Neuronal stem cell (in vitro differentiated cells): ENCODE measurements at places on chromosomes 3 and 15.

DNA sequence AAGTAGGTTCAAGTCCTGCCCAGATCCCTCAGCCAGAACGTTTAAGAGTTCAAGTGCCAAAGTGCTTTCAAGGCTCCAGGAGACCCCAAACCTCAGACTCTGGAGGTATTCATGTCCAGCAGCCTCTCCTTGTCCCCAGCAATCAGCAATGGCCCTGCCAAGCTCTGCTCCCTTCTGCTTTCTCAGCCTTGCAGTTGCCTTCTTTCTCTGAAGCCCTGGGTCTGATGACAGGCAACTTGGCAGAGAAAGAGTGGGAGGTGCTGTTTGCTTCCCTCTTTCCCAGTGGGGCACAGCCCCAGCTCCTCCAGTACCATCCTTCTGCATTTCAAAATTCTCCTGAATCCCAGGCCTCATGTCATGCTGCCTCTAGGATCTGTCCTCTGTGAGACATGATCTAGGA, 40.2 kb downstream of the ATP2B2 start:
- no peak for DNase-seq

- no peak for DNase-seq
Observed at GRCh38 chr3:36250191-36250590, 130.1 kb upstream of the STAC start.

GRCh38 chr15:59179717-59180116, 26.9 kb upstream of the LDHAL6B start:
- no peak for DNase-seq

DNA sequence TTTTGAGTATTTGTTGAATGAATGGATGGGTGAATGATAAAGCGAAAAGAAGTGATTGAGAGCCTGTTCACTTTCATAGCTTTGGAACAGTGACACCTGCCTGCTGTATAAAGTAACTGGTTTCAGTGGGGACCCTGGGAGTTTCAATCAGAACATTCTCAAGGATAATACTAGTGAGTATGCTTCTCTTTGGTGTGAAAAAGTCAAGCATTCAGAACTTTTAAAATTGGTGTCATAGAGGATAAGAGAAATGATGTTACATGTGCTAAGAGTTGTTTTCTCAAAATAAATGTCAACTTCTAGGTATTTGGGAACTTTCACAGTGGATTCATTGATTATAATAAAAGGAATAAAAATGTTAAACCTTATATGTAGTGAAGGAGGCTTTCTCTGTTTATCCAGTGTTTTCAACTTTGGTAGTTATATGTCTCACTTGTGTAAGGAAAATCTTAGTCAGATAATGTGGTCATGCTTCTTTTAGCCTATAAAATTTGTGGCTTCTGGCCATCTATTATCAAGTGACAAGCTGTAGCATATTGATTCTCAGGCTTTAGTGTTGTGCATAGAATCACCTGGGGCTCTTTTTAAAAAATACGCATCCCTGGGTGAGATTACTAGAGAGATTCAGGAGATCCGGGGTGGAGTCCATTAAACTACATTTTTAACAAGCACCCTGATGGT, 11.9 kb downstream of the LRCH3 start:
- DNase-seq = no peak

DNA sequence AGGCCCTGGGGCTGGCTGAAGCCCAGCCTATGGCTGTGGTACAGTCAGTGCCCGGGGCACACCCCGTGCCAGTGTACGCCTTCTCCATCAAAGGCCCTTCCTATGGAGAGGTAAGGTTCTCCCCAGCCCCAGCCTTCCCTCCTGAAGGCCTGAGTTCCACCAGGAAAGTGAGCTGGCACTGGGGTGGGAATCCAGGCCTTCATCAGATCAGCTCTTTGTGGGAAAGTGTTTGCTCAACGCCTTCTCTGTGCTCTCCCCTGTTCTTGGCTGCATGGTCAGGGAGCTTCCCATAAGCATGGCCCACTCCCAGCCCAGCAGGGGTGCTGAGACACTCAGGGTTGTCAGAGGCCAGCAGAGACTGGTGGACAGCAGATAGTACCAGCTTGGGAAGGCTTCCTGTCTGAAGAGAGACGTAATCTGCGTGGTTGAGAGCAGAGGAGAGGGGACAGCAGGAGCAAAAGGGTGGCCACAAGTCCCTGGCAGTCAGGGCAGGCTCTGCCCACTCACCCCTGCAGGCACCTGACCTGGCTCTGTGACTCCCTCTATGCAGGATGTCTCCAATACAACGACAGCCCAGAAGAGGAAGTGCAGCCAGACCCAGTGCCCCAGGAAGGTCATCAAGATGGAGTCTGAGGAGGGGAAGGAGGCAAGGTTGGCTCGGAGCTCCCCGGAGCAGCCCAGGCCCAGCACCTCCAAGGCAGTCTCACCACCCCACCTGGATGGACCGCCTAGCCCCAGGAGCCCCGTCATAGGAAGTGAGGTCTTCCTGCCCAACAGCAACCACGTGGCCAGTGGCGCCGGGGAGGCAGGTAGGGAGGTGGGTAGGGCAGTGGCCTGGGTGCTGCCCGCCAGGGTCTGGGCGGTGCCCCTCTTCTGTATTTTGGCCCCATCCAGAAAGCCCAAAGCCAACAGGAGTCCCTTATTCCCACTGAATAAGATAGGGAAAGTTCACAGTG, 38.4 kb downstream of the PML start:
- DNase-seq = no peak

DNA sequence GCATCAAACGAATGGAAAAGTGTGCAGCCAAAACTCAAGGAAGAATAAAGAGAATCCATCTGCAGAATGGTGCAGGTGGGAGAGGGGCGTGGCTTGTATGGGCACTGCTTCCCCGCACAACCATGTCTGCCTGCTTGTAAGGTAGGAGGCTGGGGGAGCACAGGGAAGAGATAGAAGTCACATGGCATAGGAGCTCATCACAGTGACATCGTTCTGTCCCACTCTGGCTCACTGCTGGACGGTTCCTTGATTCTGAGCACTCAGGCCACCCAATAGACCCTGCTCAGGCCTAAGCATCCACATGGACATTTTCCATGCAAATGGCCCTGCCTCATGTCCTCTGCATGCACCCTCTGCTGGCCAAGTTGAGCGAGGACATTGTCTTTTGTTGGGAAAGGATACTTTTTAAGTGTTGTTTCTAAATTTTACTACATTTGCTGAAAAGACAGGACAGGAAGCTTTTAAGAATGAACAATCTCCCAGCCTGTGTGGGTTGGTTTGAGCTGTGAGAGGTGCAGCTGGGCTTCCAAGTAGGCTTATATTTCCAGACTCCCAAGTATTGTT, 3.1 kb downstream of the MYLK start:
- DNase-seq = no peak

- no peak for DNase-seq
Observed at GRCh38 chr3:102529452-102529851, 94.6 kb downstream of the ZPLD1 start.

- DNase-seq = no peak
Observed at GRCh38 chr3:18290157-18290556, 135.0 kb downstream of the SATB1 start.

DNA sequence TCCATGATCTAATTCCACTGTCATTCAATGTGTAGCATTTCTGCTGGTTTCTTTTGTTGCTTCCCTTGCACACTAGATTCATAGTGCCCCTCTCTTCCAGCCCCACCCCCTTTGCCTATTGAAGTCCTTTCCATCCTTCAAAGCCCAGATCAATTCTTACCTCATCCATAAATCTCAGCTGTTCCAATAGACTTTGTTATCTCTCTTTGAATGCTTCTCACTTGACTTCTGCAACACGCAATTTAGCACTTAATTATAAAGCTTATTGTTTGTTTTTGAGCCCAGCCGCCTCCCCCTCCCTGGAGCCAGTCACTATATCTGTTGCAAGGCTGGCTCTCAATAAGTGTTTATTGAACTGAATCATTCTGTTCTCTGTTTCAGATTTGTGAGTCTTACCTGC, 174.6 kb upstream of the TBL1XR1 start:
- DNase-seq = no peak

DNA sequence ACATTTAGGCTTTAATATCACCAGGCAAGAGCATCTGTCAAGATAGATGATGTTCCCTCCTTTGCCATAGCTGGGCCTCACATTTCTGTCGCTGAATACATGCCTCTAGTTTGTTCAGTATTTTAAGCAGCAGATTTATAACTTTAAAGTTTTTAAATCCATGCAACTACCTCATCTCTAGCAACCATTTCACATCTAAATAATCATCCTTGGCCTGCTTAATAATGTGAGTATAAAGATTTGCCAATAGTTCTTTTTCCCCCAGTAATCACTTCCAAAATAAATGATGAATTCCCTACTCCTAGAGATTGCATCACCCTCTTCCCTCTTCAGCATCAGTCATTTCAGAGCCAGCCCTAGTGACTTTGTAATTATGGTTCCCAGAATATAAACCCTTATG, 36.2 kb upstream of the FILIP1L start:
- no peak for DNase-seq

GRCh38 chr3:196050597-196050996, 31.3 kb downstream of the TFRC start:
- DNase-seq = no peak

- no peak for DNase-seq
Observed at GRCh38 chr3:120688121-120688520, 6.1 kb upstream of the HGD start.

- no peak for DNase-seq
Observed at GRCh38 chr3:44525060-44525459, 29.9 kb upstream of the ZKSCAN7 start.

DNA sequence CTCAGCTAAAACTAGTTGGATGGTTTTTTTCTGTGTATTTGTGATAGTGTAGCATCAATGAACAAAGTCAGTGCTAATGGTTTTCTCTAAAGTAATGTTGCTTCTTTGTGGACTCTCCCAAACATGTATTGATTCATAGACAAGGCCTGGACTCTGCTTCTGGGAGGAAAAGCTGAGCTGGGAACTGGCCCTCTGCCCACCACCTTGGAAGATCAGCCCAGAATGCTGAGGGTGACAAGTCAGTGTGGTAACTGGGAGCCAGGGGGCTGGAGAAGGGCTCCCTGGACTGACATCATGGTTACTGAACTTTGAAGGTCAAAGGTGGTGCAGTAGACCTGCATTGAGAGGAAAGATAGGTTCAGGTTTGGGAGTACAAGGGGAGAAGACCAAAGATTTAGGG, 3.0 kb downstream of the ARHGAP31 start:
- no peak for DNase-seq

DNA sequence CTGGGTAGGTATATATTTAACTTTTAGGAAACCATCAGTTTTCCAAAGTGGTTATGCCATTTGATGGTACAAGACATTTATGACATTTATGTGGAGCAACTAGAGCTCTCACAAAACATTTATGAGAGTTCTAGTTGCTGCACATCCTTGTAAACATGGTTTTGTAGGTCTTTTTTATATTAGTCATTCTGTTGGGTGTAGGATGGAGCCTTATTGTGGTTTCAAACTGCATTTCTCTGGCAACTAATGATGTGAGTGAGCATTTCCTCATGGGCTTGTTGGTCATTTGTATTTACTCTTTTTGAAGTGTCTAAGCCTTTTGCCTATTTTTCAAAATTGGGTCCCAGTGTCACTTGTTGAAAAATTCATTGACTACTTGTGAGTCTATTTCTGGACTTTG, 45.7 kb upstream of the MGLL start:
- DNase-seq = no peak

- no peak for DNase-seq
Observed at GRCh38 chr15:28955993-28956421, 70.2 kb downstream of the APBA2 start.

DNA sequence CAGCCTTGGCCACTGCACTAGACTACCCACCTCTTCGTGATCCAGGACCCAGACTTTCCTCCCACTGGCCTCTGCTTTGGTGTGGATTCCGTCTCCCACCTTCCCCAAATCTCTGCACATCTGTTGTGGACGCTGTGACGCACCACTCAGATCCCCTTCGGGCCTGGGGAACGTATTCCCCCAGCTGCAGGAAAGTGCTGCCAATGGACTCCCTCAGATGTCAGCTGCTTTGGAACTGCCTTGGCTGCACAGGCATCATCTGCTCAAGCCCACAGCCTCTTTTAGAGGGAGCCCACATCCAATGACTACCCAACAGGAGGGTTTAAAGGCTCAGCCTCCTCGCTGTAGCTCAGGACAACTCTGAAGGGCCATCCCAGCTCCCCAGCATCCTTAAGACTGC, 134.2 kb upstream of the RAD18 start:
- DNase-seq = no peak

DNA sequence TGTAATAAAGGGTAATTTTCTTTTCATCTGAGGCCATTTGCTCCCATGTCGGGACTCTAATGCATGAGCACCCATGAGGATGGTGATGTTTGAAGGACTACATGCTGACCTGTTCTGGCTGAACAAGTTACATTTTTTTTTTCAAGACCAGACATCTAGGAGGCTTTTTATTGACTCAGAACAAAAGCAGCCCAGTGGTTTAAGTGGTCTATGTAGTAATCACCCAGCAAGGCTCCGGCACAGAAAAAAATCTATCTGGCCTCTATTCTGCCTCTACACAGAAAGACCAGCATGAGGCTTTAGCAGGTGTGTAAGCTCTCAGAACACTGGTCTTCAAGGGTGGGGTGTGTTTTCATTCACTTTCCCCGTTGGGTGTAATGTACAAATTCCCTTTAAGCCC, 95.1 kb upstream of the ZBED2 start:
- DNase-seq = no peak

GRCh38 chr3:9007213-9007612, 43.9 kb upstream of the RAD18 start:
- DNase-seq = no peak

DNA sequence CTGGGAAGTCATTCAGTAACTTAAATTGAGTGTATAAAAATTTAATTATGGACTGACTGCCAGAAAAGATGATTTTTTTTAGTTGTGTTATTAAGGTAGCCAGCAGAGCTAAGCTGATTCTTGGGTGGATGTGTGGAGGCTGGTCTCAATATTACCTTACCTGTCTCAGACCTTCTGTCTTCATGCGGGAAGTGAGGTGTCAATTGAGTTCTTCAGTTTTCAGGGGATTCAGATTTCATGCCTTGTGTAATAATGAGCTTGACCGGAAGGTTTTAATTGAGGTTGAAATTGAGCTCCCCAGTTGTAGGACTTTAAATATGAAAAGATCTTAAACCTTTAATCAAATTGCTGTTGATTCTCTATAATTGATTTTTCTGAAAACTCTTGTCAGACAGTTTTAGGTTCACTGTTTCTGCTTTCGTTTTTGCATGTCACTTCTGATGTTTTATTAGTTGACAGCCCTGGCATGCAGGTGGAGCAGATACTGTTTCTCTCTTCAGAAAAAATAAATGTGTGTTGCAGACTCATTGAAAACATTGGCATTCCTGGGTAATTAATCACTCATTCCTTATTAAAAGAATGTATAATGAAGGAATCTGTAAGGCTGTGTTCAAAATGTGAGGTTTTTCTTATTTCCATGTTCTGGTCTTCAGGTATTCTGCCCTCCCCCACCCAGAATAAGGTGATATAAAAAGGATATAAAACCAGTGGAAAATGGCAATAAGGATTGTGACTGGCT, 54.5 kb downstream of the PSMD6 start:
- DNase-seq = no peak

GRCh38 chr3:187327845-187328244, 36.3 kb upstream of the MASP1 start:
- no peak for DNase-seq
